ENCODE measurements at places on chromosomes 11 and 22.

DNA sequence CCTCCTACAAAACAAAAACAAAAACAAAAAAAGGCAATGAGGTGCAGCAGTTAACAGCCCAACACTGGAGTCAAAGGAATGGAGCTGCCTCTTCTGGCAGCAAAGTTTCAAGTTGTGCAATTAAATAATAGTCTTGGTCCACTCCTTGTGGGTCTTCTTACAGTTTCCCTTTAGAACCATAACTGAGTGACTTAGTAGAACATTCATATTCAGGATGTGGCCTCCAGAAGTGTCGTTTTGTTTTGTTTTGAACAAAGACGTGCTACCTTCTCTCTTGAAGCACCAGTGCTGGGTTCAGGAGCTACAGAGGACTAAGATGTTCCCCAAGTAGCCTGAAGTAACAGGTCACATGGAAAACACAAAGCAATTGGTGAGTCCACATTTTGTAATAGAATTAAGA lies 2.0 kb upstream of the JAML start:
- DNase-seq: no peak

GRCh38 chr22:49827271-49827852 lies 311 bp downstream of the BRD1 start:
- no peak for DNase-seq

DNA sequence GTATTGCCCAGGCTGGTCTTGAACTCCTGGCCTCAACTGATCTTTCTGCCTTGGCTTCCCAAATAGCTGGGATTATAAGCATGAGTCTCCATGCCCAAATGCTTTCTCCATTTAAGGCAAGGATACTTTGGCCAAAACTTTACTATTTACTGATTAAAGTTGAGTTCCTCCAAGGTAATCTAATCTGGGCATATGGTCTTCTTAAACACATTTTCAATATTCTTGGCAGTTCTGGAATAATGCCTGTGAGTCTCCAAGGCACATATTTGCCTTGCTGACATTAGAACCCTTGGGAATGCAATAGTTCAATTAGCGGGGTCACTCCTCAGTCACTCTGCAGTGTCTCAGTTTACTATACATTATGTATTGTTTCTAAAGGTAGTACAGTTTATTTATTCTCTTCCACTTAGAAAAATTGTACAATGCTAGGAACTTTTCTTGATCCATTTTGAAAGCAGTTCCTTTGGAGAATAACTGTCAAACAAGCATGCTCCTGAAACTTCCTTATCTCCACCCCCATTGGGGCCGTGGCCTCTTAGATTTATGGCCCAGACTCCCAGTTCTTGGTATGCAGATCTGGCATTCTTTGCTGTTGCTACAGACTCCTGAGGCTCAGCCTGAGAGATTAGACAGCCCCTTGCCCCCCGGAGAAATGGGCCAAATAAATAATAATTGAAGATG lies 13.1 kb upstream of the RAB38 start:
- no peak for DNase-seq

- no peak for DNase-seq
Observed at GRCh38 chr11:35403765-35404387, 15.5 kb downstream of the SLC1A2 start.

GRCh38 chr11:99257131-99257530 lies 236.4 kb downstream of the CNTN5 start:
- DNase-seq: no peak

GRCh38 chr22:21734540-21735199 lies 924 bp downstream of the YPEL1 start:
- peak; percentile 23 for DNase-seq

- DNase-seq: no peak
Observed at GRCh38 chr11:20368438-20368837, 4.9 kb downstream of the HTATIP2 start.

Measured in NCI-H146 (cell line).